ENCODE measurements at places on chromosomes 2 and 18.
A peak's percentile ranks its signal among the peaks of the same experiment; 100 is the strongest.

- DNase-seq = no peak
These were observed 471.8 kb upstream of the CWC22 start for GRCh38 chr2:180478883-180479282.

DNA sequence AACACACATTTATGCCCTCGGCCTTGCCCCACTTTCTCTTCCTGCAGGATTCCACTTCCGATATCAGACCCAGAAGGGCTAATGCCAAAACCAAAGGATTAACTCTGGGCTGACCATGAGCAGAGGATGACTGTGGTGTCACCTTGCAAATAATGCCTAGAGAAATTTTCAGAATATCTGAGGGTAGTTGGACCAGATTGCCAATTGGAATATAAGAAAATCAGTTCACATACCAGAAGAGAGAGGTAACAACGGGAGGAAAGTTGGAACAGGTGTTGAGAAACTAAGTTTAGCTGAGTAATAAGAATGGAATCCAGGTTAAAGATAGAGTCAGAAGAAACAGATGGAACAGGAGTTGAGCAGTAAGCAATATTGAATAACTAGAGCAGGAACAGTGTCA, 232.7 kb upstream of the UBE2E3 start:
- peak; percentile 87 for DNase-seq

GRCh38 chr2:88857951-88858411, 166.5 kb downstream of the RPIA start:
- DNase-seq = peak; percentile 93

DNA sequence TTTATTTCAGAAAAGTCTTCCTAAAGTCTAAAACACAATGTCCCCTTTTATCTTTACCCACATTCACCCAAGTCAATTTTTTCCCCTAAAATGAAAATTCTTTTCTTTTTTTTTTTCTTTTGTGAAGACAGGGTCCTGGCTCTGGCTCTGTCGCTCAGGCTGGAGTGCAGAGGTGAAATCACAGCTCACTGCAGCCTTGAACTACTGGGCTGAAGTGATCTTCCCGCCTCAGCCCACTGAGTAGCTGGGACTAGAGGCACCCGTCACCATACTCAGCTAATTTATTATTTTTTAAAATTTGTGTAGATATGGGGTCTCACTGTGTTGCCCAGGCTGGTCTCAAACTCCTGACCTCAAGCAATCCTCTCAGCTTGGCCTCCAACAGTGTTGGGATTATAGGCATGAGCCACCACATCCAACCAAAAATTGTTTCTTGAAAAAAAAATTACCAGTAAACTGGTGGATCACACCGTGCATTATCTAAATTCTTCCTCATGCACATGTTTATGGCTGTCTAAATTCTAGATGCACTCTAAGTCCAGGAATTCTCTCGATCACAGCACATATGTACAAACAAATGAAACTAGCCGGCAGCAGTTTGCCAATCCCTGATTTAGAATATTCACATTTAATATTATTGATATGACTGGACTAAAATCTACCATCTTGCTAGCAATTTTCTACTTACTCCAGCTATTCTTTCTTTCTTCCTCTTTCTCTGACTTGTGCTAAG, 56.8 kb downstream of the OLA1 start:
- no peak for DNase-seq

GRCh38 chr2:3492951-3493614, 26.2 kb downstream of the ADI1 start:
- peak; percentile 74 for DNase-seq

DNA sequence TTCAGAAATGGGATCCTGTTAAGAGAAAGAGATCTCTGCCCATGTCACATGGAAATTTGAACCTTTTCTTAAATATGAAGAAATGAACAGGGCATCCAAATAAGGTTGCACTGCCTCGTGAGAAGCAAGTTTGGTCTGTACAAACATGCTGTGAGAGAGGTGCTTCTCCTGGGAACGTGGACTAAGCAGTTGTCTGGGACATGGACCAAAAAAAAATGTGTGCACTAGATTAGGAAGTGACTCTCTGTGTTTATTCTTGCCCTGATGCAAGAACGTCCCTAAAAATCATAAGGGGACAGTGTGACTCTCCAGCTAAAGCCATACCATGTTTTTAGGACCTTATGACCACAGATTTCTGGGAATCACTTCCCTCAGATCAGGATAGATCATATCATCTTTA, 23.7 kb upstream of the GCG start:
- DNase-seq = no peak

DNA sequence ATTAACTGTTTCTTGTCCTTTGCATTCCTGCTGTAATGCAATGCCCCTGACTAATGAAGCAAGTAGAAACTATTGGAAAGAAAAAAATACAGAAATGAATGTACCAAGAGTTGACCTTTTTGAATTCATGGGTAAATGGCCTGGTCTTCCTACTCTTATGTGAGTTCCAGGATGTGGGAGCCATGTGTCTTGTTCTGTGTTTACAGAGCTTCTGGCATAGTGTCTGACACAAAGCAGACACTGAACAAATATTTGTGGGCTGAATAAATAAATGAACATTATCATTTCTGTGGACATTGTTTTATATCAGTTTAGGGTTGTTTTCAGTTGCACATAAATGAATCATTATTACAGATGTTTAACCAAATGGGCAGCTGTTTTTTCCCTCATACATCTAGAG, 155.5 kb downstream of the CD8B2 start:
- DNase-seq = no peak

GRCh38 chr2:54903736-54904554, 146.3 kb downstream of the RTN4 start:
- peak; percentile 98 for DNase-seq

GRCh38 chr2:186887107-186888090, 38.4 kb upstream of the ZSWIM2 start:
- DNase-seq = no peak

Data from renal cortical epithelial cell (primary cell).